Stimulated activated CD8-positive, alpha-beta memory T cell treated with anti-CD3 and anti-CD28 coated beads, Interleukin-4, amount 100 ng/mL, for 4 hours (primary cell): ENCODE measurements at places on chromosomes 13 and 19.

GRCh38 chr19:4568886-4569285 is 9.4 kb upstream of the SEMA6B start:
- DNase-seq, result no peak

GRCh38 chr13:109274188-109274821 is 512.1 kb downstream of the IRS2 start:
- DNase-seq, result no peak

DNA sequence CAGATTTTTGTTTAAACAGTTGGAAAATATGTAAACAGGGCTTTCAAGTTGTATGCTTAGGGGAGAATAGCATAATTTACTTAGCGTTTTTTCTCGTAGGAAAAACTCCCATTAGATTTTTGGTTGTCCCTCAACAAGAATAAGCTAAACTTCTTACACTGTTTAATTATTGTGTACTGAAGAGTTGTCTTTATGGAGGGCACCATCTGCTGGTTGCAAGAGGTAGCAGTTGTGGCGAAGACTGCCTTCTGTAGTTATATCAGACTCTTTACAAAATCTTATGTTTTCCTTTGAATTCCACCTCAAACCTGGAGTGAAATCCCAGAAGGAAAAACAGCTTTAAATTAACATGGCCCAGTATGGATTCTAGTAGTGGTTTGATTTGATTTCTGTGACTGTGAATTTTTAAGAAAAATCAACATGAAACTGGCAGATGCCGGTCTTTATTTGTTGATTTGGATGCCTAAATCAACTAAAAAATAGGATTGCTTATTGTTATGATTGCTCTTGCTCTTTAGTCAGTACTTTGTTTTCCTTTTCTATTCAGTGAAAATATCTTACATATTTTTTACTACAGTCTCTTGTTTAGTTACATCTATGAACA is 53.4 kb downstream of the PDS5B start:
- DNase-seq, result peak; percentile 27

GRCh38 chr19:6042776-6043726 is 65.1 kb upstream of the RANBP3 start:
- DNase-seq, result no peak

DNA sequence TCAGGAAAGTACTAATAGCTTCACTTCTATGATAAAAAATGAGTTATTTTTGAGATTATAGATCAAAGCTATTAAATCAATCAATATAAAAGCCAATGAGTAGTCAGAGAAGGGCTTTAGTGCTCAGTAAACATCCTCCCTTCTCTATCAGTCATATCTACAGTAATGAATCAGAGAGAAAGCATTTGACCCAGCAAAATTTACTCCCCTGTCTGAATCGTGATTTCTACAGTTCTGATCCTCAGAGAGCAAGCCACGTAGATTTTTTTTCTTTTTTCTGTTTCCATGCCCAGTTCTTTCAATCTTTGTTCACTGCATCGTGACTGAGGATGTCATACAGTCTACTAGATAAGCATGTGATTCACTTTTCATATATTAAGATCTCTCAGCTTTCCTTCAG is 16.2 kb upstream of the MBNL2 start:
- no peak for DNase-seq

DNA sequence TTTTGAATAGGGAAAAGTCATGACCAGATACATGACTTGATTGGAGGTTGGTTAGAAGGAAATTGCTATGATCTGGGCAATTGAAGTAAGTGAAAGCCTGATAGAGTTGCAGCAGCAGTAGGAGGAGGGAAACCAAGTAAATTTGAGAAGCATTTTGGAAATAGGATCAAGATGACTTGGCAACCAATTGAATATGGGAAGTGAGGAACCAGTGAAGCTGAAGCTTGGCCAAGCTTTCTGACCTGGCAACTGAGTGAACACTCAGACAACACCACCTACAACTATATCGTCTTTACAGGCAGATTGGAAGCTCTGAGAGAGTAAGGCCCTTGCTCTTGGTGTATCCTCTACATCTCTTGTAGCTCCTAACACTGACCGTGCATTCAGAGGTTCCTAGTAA is 16.2 kb upstream of the KATNAL1 start:
- DNase-seq, result no peak

DNA sequence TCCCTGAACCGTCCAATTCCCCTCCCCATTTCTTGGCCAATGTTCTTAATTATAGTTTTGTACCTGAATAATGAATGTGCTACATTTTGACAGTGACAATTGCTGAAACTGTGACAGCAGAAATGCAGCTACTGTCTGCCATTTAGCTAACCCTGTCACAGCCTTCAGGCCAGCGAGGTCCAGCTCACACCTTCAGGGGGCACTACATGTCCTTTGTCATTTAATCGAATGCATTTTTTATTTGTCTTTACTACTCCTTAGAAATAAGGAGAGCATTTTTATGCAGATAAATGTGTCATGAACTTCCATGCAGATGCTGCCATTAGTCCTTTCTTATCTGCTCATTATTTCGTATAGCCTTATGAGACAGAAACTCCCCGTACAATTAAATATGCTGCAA is 159.9 kb downstream of the MZT1 start:
- no peak for DNase-seq

DNA sequence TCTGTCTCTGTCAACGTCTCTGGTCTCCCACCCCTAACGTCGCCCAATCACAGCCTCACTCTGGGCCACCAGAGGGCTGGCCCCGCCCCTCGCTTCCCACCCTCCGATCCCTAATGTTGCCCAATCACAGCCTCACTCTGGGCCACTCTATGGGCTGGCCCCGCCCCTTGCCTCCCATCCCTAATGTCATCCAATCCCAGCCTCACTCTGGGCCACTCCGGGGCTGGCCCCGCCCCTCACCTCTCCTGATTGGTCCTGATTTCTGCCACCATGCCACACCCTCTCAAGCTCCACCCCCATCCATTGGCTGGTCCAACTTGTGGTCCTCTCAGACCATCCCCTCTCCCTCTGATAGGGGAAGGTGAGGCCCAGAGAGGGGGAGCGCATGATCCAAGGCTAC is 24.9 kb downstream of the CELF5 start:
- DNase-seq, result no peak

DNA sequence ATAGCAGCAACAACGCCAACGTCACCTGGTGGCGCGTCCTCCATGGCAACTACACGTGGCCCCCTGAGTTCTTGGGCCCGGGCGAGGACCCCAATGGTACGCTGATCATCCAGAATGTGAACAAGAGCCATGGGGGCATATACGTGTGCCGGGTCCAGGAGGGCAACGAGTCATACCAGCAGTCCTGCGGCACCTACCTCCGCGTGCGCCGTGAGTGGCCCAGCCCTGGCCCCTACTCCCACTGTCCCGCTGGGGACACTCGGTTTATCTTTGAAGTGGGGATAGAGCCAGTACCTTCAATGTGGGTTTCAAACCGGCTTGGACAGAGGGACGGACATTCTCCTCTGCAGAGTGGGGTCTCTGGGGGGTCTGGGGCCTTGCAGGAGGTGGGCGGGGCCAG is 2.0 kb downstream of the CD79A start:
- no peak for DNase-seq

DNA sequence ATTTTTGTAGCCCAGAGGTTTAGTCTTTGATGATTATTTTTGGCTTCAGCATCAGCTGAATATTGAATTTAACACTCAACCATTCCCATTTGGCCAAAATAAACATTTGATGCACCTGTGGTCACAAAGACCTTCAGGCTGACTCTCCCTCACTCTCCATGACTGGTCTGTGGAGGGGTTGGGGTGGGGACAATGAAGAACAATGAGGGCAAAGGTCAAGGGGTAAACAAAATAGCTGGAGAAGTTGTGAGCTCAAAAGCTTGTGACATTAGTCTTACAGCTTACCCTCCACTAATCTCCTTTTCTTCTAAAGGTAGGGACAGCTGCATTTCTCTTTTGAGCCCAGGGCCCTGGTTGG is 86.9 kb downstream of the SLC15A1 start:
- no peak for DNase-seq

DNA sequence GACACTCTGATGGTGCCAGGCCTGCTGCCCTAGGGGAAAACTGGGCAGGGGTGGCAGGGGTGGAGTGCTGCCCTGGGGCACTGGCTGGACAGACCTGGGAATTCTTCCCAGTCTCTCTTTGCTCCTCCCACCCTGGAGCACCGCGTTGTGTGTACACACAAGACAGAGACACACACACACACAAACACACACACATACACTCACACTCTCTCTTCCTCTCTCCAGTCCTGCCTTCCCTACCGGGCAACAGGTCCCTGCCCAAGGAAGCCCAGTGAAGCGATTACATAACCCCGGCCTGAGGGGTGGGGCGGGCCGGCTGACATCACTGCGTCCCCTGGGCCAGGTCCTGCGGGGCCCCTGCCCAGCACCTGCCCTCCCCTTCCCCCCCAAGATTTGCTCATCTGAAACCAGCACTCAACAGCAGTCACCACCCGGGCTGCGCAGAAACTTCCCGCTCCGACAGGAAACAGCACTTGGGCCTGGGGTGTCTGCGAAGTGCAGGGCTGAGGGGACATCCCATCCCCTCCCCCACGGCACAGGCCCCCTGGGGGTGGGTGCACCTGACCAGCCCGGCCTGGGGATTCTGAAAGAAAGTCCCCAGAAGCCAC is 1.2 kb downstream of the MKNK2 start:
- DNase-seq, result no peak

- DNase-seq, result no peak
These were observed 36.0 kb upstream of the SLC7A10 start for GRCh38 chr19:33261511-33262189.

- DNase-seq, result no peak
These were observed 39.0 kb downstream of the C1QTNF9 start for GRCh38 chr13:24348385-24348784.

DNA sequence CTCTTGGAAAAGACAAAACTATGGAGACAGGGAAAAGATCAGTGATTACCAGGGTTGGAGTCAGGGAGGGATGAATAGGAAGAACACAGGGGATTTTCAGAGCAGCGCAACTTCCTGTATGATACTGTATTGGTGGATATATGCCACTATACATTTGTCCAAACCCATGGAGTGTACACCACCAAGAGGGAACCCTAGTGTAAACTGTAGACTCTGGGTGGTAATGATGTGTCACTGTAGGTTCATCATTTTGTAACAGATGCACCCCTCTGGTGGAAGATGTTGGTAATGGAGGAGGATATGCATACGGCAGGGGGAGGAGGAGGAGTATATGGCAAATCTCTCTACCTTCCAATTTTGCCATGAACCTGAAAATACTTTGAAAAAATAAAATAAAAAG is 68.1 kb downstream of the UFM1 start:
- DNase-seq, result no peak

DNA sequence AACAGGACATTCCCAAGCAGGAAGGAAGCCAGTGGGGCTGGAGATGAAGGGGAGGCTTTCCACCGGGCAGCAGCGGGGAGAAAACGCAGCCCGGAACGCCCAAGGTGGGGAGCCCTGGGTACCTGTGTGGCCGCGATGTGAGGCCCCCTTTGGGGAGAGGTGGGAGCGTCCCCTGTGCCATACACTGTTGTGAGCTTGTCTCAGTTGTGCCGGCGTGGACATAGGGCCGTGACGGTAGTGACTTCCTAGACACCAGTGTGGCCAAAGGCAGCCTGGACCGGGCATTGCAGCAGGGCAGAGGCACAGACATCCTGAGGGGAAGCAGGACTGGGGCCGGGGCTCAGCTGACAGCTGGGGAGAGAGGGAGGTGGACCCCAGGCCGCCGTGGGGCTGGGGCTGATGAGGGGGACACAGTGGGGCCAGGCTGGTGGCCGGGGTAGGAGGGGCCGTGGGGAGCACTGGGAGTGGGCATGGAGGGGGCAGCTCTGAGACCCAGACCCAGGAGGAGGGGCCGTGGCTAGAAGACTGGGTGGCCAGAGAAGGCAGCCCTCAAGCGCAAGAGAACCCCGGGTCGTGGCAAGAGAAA is 38.5 kb upstream of the TFDP1 start:
- no peak for DNase-seq

- DNase-seq, result no peak
These were observed 41.2 kb downstream of the MIPEP start for GRCh38 chr13:23848019-23848418.

DNA sequence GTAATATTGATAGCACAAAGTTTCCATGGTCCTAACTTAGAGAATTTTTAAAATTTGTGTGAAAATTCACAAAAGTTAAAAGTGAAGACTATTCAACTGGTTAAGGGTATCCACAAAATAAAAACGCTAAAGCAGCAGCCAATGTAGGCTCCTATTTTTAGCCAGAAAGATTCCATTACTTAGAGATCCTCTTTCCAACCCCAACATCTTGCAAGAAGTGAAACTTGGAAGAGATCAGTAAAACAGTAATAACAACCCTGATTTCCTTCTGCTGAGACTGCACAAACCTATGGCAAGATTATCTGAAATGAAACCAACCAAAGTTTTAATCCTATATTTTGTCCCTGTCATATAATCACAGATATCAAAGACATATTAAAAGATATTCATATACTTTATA is 8.5 kb downstream of the TBC1D4 start:
- DNase-seq, result no peak
